GM23248 (cell line): ENCODE measurements at places on chromosomes 11 and 22. TPM values are rescaled to one million over a fixed set of nuclear protein-coding genes. Genes with fewer than 3 reads are reported as not detected.
A peak's percentile ranks its signal among the peaks of the same experiment; 100 is the strongest.

Gene ANO1
- polyA plus RNA-seq: not detected in 2 replicates

DNA sequence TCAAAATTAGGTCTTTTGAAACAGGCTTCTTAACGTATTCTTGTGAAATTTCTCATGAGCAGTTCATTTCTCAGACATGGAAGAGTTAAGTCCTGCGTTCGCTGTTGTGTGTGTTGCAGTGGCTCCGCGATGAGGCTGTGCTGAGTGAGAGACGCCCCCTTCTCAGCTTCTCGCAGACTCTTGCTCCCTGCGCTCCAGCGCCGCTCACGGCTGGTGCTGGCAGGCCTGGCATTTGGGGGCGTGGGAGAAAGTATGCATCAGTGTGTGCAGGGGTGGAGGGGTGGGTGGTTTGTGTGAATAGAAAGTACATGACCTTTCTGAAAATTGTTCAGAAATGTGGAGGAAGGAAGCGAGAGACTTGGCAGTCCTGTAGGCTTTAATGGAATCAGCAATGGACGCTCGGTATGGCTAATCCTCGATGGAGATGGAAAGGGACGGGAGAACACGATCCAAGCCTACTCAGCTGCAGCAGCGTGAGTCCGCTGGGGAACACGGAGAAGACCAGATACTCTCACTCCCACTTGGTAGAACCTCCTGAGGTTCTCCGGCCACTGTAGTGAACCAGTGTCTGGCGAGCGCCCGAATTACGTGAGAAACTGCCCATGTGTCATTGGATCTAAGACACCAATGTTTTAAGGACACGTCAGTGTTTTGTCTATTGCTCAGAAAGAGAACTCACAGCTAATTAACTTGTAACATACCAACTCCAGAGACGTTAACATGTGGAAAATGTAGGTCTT lies 5.9 kb downstream of the TAB1 start:
- H3K4me1 ChIP-seq: peaks cover 15% of the 10 kb centered on the region
- DNase-seq: peak; percentile 88
- H3K4me3 ChIP-seq: peak overlapping the region; percentile 59
- H3K36me3 ChIP-seq: no peaks in the 10 kb centered on the region
- peak overlapping the region; percentile 87 for H3K27ac ChIP-seq
- H3K27me3 ChIP-seq: no peaks in the 10 kb centered on the region

Gene DDTL
- 1.3 and 2.4 TPM in 2 replicates for polyA plus RNA-seq

- no peaks in the 10 kb centered on the region for H3K27me3 ChIP-seq
- H3K36me3 ChIP-seq: 0 out of 2 replicates have a peak, but pooled peaks cover 6% of the 10 kb centered on the region
- no peak overlapping the region for H3K4me3 ChIP-seq
- no peak for DNase-seq
- H3K27ac ChIP-seq: no peak overlapping the region
Observed at GRCh38 chr11:73412308-73412707, 36.1 kb downstream of the RELT start.

Gene SLC43A3
- 33.3 and 33.4 TPM in 2 replicates for polyA plus RNA-seq

Gene CASP4
- polyA plus RNA-seq: 72.0 and 76.3 TPM in 2 replicates

DNA sequence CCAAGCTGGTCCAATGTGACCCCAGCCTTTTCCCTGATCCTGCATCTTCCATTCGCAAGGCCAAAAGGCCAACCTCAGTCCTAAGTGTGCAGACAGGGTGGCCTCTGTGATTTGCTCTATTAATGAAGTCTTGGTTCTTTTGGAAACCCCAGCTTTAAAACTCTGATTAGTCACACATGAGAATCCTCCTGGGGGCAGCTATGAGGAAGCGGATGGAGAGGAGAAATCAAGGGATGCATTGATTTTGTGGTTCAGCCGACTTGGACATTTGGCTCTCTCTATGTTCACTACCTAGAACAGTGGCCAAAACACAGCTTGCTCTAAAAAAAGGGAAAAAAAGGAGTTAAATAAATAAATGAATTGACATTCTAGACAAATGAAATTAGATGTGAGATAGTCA lies 98.6 kb upstream of the USP47 start:
- no peak for DNase-seq
- H3K27ac ChIP-seq: no peak overlapping the region
- no peaks in the 10 kb centered on the region for H3K36me3 ChIP-seq
- H3K4me3 ChIP-seq: no peak overlapping the region
- H3K4me1 ChIP-seq: peaks cover 4% of the 10 kb centered on the region

Gene C11orf86
- not detected in 2 replicates for polyA plus RNA-seq

- no peak overlapping the region for H3K27ac ChIP-seq
- DNase-seq: no peak
- no peak overlapping the region for H3K4me3 ChIP-seq
- peaks cover 11% of the 10 kb centered on the region; the same call in 1 of the 2 replicates for H3K4me1 ChIP-seq
- no peaks in the 10 kb centered on the region for H3K36me3 ChIP-seq
Observed at GRCh38 chr11:129969920-129970319, 32.7 kb downstream of the PRDM10 start.

DNA sequence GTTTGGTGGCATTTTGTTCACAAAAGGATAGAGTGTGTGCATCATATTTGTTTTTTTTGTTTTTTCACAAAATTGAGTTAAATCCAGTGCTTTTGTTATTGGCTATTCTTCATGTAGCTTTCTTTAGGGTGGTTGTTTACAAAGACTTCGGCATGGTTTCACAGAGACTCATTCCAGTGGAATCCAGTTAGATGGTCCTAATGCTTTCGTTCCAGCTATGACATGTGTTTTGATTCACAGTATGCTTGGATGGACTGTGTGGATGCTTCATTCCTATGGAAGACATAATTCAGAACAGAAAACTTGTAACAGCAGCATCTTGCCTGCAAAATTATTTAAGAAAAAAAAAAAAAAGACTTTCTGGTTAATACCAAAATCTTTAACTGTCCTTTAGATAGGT lies 97.9 kb downstream of the PDHX start:
- H3K27me3 ChIP-seq: no peaks in the 10 kb centered on the region
- H3K4me1 ChIP-seq: peaks cover 32% of the 10 kb centered on the region
- H3K27ac ChIP-seq: peak overlapping the region; percentile 80
- no peaks in the 10 kb centered on the region for H3K36me3 ChIP-seq
- H3K4me3 ChIP-seq: peak overlapping the region; percentile 17; the same call in 1 of the 2 replicates
- DNase-seq: peak; percentile 94
